ENCODE measurements at places on chromosomes 4 and X. TPM values are rescaled to one million over a fixed set of nuclear protein-coding genes. Genes with fewer than 3 reads are reported as not detected.

Gene MAGEA9B
- total RNA-seq = not detected

Gene ANAPC4
- 32.8 TPM for total RNA-seq

Gene SLC7A11
- 3.9 TPM for total RNA-seq

Gene ZNF630
- 2.5 TPM for total RNA-seq

Gene GAGE2A
- total RNA-seq = 0.52 TPM

Gene C4orf36
- 3.3 TPM for total RNA-seq

DNA sequence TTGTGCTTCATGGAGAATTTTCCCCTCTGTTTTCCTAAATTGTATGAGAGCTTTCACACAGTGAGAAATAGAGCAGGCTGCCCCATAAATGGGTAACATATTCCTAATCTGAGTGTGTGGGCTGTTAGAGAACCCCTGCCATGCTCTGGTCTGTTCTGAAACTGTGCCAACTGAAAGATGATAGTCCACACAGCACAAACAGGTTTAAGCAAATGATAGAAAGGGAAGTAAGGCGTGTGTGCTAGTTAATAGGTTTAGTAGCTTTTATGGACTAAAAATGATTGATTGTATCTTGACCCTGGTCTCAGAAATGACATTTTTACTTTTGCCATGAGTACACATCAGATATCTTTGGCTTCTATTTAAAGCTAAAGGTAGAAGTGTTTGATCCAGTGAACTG, 106.2 kb downstream of the PRRG1 start:
- DNase-seq = no peak
- peaks cover 9% of the 10 kb centered on the region for H3K27me3 ChIP-seq
- no peaks in the 10 kb centered on the region for H3K36me3 ChIP-seq
- H3K27ac ChIP-seq = no peak overlapping the region
- no peaks in the 10 kb centered on the region for H3K4me1 ChIP-seq
- no peak overlapping the region for H3K4me3 ChIP-seq

DNA sequence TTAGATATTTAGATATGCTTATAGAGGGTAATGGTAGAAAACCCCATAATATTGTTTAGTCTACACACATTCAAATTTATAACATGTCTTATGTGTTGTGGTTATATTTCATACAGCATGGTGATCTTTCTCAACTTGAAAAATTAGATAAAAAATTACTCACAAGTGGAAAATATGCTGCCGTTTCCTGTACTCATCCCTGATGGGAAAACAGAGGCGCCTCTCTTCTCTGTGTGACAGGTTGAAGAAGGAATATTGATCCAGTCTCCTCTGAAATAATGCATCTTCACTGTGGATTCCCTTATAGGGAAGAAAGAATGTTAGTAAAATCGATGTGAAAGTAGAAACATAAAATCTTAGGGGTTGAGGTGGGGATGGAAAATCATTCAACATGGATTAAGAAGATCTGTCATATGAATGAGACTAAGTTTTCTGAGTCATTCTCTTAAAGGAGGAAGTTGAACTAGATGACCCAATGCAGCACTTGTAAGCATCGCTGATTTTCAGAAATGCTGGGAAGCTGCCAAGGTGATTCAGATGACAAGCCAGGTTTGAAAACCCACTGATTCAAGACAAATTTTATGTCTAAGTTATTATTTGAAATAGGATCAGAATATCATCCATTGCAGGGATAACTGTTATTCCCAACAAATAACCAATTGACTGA, 70.7 kb downstream of the ANKRD50 start:
- no peak for DNase-seq
- no peaks in the 10 kb centered on the region for H3K36me3 ChIP-seq
- no peak overlapping the region for H3K27ac ChIP-seq
- no peak overlapping the region for H3K4me3 ChIP-seq
- no peaks in the 10 kb centered on the region for H3K27me3 ChIP-seq

DNA sequence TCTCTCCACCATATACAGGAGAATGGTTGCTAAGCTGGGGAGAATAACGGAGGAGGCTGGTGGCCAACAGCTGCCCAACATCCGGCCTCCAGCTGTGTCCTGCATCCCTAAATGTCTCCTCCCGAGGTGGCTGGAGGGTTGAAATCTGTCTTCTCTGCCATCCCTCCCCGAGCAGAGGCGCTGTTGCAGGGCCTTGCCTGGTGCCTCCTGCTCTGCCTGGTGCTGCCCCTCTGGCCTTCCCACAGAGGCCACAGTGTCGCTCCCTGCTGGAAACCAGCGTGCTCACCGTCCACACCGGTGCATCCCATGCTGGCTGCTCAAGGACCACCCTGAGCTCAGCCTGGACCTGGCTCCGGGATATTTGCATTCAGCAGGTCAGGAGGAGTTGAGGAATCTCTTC, 115.2 kb downstream of the ENPP6 start:
- H3K4me1 ChIP-seq = peaks cover 7% of the 10 kb centered on the region
- no peak overlapping the region for H3K4me3 ChIP-seq
- no peak for DNase-seq
- no peaks in the 10 kb centered on the region for H3K27me3 ChIP-seq
- H3K27ac ChIP-seq = no peak overlapping the region

DNA sequence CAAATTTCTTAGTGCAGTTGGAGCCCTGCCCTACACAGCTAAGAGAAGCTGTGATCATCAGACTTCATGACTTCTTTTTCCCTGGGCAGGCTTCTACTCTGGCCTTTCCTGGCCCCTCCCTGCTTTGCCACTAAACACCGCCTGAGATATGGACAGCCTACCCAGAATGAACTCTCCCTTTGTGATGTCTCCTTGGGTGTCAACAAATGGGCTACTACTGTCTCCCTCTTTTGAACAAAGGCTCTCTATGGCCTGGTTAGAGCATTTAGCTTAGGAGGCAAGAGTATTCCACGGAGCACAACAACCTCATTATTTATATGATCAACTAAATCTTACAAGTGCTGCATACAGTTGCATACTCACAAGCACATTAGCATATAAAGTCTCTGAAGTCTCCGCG, 127.6 kb upstream of the HCCS start:
- DNase-seq = no peak
- no peak overlapping the region for H3K27ac ChIP-seq
- H3K4me1 ChIP-seq = no peaks in the 10 kb centered on the region
- H3K4me3 ChIP-seq = no peak overlapping the region
- peaks cover 4% of the 10 kb centered on the region for H3K27me3 ChIP-seq

- no peak for DNase-seq
- H3K4me3 ChIP-seq = no peak overlapping the region
- H3K36me3 ChIP-seq = no peaks in the 10 kb centered on the region
- peaks cover 3% of the 10 kb centered on the region for H3K4me1 ChIP-seq
- no peak overlapping the region for H3K27ac ChIP-seq
- H3K27me3 ChIP-seq = peaks cover 4% of the 10 kb centered on the region
Observed at GRCh38 chrX:39678914-39679313, 418.8 kb downstream of the BCOR start.

DNA sequence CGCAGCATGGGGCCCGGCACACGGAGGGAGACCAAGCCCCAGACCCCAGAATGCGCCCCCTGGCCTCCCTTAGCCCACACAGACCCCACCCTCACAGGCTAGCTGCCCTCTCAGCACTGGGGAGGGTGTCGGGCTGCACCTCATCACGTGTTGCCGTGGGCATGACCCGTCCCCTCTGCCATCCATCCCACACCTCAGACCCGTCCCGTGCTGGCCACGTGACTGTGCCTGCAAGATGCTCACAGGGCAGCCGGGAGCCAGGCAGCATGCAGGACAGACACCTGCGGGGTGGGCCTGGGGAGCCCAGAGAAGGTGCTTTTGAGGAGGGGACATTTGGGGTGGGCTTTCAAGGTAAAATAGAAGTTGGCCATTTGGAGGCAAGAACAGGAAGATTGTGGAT, 4.8 kb downstream of the MSANTD1 start:
- no peaks in the 10 kb centered on the region for H3K27me3 ChIP-seq
- H3K27ac ChIP-seq = no peak overlapping the region
- no peaks in the 10 kb centered on the region for H3K36me3 ChIP-seq

GRCh38 chr4:48153791-48154550, 19.9 kb upstream of the TXK start:
- no peaks in the 10 kb centered on the region for H3K27me3 ChIP-seq
- H3K36me3 ChIP-seq = peaks cover 12% of the 10 kb centered on the region
- H3K4me1 ChIP-seq = no peaks in the 10 kb centered on the region

GRCh38 chrX:3527166-3527565, 180.7 kb upstream of the MXRA5 start:
- no peak overlapping the region for H3K4me3 ChIP-seq
- no peaks in the 10 kb centered on the region for H3K27me3 ChIP-seq
- no peak overlapping the region for H3K27ac ChIP-seq

- no peaks in the 10 kb centered on the region for H3K36me3 ChIP-seq
- H3K4me3 ChIP-seq = no peak within 1 kb of the TSS
- peaks cover 73% of the 10 kb centered on the region for H3K27me3 ChIP-seq
- DNase-seq = peak; percentile 45
Observed at GRCh38 chrX:104565791-104566680, at the start of gene IL1RAPL2. TSS of gene IL1RAPL2 (plus strand) at chrX:104566199.

DNA sequence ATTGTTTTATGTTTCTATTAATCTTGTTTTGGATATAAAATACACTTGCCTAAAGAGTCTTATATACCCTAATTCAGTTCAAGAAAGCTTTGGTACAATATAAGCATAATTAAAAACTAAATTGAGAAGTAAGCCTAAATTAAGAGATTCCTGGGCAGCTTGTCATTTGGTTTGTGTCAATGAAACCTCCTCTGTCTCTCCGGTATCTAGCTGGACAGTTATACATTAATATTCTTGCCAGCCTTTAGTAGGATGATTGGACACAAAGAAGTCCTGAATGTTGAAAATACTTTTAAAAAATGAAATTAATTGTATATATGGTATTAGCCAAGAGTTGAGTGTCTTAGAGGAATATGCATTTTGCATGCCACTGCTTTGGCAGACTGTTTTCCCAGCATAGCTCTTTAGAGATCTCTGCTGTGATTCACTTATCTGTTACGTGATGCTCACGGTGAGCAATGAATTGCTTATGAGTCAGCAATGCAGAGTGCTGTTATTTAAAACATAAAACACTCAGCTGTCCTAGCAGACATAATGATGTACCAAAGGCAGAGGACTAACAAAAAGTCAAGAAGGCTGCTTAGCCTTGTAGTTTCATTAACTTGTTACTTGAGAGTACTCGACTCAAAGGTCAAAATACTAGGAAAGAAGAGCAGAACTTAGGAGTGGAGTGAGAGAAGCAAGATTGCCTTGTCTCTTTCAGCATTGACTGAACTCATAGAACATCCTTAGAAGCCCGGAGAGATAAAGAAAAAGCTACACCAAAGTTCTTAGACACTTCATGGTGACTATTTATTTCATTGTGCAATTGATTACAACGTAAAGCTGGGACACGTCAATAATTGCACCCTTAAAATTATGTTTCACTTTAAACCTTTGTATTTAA, 1296.1 kb upstream of the PCDH7 start:
- H3K4me1 ChIP-seq = peaks cover 4% of the 10 kb centered on the region
- H3K27me3 ChIP-seq = no peaks in the 10 kb centered on the region
- H3K36me3 ChIP-seq = no peaks in the 10 kb centered on the region
- no peak overlapping the region for H3K27ac ChIP-seq
- no peak for DNase-seq

DNA sequence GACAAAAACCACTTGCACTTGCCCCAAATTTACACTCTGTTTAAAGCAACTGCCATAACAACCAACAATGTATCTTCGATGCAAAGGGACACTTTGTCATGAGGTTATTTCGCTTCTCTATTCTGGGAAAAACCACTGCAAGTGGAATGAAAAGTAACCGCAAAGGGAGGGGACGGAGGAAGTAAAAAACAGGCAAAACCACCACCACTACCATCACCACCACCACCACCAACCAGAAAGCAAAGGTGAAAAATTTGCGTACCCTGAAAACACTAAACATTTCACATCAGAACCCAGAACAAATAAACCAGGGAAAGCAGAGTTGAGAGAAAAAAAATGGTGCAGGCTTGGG, 1.2 kb upstream of the N4BP2 start:
- peak overlapping the region; percentile 100 for H3K27ac ChIP-seq
- H3K4me1 ChIP-seq = no peaks in the 10 kb centered on the region
- H3K27me3 ChIP-seq = no peaks in the 10 kb centered on the region
- no peak for DNase-seq
- peaks cover 3% of the 10 kb centered on the region for H3K36me3 ChIP-seq

DNA sequence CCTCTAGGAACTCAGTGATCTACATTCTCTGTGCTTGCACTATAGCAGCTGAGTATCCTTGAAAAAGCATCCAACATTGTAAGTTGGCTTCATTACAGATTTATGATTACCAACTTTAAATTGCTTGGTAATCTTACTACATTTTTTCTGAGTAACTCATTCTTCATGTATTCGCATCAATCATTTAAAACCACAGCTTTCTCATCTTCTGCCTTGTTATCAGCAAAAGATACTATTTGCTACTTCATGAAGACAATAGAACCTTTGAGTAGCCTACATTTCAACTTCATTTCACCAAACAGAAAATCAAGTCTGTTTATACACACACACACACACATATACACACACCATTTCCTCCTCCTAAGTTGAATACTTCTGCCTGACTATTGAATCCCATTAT, 6.2 kb upstream of the DCAF8L2 start:
- DNase-seq = no peak
- no peaks in the 10 kb centered on the region for H3K36me3 ChIP-seq
- H3K27me3 ChIP-seq = no peaks in the 10 kb centered on the region
- H3K4me1 ChIP-seq = no peaks in the 10 kb centered on the region
- H3K27ac ChIP-seq = no peak overlapping the region
- no peak overlapping the region for H3K4me3 ChIP-seq

DNA sequence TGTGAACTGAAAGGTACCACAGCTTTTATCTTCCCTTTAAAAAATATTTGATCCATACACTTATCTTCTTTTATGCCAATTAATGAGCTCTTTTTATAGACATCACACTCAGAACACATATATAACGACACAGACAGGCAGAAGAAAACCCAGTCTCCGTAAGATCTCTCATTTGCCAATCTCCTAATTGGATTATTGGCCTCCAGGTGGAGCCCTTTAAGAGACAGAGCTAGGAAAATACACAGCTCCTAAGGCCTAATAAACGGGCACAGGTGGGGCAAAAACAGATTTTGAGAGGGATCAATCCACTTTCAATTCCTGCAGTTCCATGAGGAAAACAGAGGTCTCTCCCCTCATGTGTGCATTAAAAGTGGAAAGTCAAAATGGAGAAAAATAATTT, 1495.4 kb downstream of the RPA4 start:
- H3K27ac ChIP-seq = no peak overlapping the region
- no peak for DNase-seq

- no peak for DNase-seq
- no peaks in the 10 kb centered on the region for H3K4me1 ChIP-seq
- H3K27ac ChIP-seq = no peak overlapping the region
- H3K36me3 ChIP-seq = no peaks in the 10 kb centered on the region
- H3K27me3 ChIP-seq = peaks cover 6% of the 10 kb centered on the region
- H3K4me3 ChIP-seq = no peak overlapping the region
Observed at GRCh38 chrX:2652106-2652505, 39.0 kb upstream of the CD99 start.

GRCh38 chr4:3790006-3790561, 23.9 kb downstream of the ADRA2C start:
- DNase-seq = no peak
- no peaks in the 10 kb centered on the region for H3K27me3 ChIP-seq
- H3K4me3 ChIP-seq = no peak overlapping the region
- no peaks in the 10 kb centered on the region for H3K36me3 ChIP-seq
- H3K4me1 ChIP-seq = no peaks in the 10 kb centered on the region
- H3K27ac ChIP-seq = no peak overlapping the region

GRCh38 chrX:49892542-49892941, 13.3 kb downstream of the USP27X start:
- no peak overlapping the region for H3K27ac ChIP-seq
- DNase-seq = no peak
- H3K4me3 ChIP-seq = no peak overlapping the region
- H3K36me3 ChIP-seq = no peaks in the 10 kb centered on the region
- H3K4me1 ChIP-seq = no peaks in the 10 kb centered on the region
- no peaks in the 10 kb centered on the region for H3K27me3 ChIP-seq
